Stimulated activated CD4-positive, alpha-beta T cell treated with anti-CD3 and anti-CD28 coated beads, Interleukin-12 subunit alpha, Interleukin-12 subunit beta, amount 100 ng/mL, for 24 hours (primary cell): ENCODE measurements at places on chromosomes 4 and X.
A peak's percentile ranks its signal among the peaks of the same experiment; 100 is the strongest.

GRCh38 chr4:41505161-41505661 lies 32.7 kb upstream of the LIMCH1 start:
- DNase-seq: no peak

DNA sequence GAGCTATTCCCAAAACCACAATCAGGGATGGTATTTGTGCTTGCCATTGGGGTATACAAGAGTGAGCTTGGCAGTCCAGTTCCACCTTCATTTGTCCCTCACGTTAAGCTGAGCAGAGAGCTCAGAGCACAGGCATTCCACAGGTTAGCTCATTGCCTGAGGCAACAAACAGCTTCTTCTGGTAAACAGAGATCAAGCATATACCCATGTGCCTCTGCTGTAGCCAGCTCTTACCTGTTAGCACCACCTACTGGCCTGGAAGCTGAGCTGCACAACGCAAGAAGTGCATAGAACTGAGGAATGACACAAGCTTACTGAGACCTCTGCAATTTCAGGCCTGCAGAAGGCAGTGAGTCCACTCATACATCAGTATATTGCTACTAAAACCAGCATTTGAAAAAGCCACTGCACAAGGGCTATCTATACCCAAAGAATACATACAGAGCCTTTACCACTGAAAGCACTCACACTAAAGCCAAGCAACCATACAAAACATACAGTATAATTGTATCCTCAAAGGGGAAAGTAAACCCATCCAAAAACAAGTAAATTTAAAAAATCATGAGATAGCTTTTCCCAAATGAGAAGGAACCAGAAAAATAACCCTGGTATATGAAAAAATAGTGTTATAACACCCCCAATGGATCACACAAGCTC lies 258.3 kb upstream of the GABRA2 start:
- no peak for DNase-seq

- DNase-seq: peak; percentile 21
These were observed 651 bp downstream of the UCHL1 start for GRCh38 chr4:41257257-41257901.

DNA sequence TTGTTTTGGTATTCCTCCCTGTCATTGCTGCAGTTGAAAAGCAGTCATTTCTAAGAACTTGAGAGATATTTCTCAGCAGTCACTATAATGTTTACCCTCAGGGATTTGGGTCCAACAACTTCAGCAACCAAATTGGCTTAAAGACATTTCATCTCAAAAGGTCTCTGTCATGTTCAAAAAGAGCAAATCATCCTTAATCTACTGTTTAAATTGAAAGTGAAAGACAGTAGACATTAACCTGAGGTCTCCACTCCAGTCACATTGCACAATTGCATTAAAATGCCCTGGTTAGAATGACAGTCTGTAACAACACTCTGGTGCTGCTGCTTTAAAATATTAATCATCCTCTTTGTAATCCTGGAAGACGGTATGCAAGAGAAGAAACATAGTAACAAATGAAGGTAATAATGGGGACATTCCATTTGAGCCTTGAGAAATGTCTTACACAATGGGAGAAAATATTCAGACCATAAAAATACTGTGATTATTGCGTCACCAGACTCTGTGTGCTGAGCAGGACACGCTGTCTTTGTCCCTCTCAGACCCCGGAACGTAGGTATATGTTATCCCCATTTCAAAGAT lies 90.2 kb upstream of the UNC5C start:
- DNase-seq: no peak

DNA sequence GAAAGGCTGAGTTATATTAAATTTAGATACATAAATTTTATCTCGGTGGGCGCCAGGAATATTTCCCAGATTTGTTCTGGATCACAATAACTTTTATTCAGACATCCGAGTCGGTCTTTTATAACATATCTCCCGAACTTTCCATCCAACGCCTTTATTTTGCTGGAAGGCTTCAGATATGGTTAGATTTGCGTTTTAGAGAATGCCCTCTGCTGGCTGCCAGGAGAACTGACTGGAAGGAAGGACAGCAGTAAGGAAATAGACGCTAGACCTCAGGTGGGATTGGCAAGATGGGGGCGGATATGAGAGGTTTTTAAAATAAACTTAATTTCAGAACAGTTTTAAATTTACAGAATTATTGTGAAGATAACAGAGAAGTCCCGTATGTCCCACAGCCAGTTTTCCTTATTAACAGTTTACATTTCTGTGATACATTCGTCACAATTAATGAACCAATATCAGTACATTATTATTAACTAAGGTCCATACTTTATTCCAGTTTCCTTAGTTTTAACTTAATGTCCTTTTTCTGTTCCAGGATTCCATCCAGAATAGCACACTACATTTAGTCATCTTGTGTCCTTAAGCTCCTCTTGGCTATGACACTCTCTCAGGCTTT lies 4.6 kb upstream of the KANTR start:
- no peak for DNase-seq
